Stimulated activated CD4-positive, alpha-beta T cell treated with anti-CD3 and anti-CD28 coated beads, Interleukin-1b, Interleukin-23, amount 100 ng/mL, for 1 hour (primary cell): ENCODE measurements at places on chromosomes 7 and 10.

GRCh38 chr7:66330961-66331360 is 125.8 kb downstream of the TPST1 start:
- no peak for DNase-seq

DNA sequence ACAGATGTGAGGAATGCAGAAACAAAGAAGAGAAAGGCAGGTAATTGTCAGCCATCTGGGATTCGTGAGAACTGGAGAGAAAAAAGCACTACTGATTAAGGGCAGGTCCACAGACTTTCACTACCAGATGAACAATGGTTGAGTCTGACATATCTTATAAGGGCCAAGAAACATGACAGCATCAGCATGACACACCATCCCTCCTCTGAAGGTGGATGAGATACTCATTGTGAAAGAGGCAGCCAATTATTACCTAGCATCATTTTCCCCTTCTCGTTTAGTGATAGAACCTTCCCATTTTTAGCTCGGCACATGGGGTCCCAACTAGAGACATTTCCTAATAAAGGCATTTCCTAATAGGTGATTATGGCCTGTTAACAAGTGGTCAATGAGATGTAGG is 19.2 kb upstream of the MET start:
- no peak for DNase-seq

- DNase-seq: no peak
Observed at GRCh38 chr10:34275626-34276130, 539.4 kb downstream of the PARD3 start.

DNA sequence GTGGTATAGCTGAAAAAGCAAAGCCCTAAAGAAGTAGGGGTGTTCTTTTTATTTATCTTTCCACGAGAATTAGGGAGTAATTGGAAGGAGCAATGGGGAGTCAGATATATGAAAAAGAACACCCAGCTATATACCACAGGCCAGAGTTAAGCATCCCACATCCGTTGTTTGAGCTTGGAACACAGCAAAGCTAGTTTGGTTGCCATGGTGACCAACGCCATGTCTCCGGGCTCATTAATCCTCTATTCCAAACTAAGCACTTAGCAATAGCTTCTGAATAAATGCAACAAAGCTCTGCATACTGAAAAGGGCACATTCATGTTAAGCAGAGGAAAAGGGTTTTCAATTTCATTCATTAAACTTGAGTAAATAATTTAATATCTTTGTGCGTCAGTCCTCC is 23.5 kb downstream of the ASB4 start:
- DNase-seq: no peak

GRCh38 chr10:1362589-1363445 is 306.6 kb downstream of the WDR37 start:
- DNase-seq: no peak

DNA sequence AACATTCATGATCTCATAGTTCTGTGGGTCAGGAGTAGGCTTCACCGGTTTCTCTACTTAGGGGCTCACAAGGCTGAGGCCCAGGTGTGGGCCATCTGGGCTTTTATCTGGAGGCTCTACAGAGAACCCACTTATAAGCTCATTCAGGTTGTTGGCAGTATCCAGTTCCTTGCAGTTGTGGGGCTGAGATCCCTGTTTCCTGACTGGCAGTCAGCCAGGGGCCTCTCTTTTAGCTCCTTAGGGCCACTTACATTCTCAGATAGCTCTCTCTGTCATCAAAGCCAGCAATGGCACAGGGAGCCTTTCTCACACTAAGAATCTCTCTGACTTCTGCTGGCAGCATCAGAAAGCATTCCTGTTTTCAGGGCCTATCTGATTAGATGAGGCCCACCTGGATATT is 18.2 kb upstream of the HECTD2 start:
- DNase-seq: no peak

- no peak for DNase-seq
Observed at GRCh38 chr7:81150951-81151361, 232.1 kb upstream of the SEMA3C start.

DNA sequence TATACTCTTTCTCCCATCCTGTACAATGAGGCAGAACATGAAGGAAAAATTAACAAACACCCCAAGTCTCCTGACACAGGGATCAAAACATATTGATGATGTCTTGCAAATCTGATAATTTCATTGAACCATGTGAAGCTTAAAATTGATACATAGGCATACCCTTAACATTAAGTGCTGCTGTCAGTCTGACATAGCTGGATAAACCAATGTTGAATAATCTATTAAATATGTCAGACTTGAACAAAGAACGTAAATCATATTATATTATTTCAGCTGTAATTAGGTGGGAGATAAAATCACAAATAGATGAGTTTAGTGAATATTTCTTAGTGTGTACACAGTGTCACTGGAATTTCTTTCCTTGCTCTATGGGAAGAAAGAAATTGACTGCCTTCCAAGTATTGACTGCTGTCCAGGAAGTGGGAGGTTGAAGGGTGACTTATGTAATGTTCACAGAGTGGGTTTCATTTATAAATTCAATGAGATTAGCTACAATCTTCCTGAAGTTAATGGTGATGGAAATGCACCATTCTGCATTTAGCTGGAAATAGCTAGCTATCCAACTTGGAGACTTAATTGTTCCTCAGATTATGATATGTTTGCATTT is 170.8 kb downstream of the AUTS2 start:
- DNase-seq: no peak

DNA sequence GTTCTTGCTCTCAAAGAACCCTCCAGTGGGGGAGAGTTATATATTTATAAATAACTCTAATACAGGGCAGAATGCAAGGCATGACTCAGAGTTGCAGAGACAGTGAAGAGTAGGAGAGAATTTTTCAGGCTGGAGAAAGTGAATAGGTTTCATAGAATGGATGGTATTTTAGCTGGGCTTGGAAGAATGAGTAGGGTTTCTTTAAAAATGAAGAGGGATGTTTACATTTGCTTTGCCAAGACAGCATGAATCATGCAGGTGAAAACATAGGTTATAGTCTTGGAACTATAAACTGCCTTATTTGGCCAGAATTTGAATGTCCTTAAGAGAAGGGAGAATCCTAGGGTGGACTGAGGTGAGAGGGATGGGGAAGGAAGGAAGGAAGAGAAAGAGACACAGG is 124.8 kb downstream of the CPED1 start:
- DNase-seq: no peak

DNA sequence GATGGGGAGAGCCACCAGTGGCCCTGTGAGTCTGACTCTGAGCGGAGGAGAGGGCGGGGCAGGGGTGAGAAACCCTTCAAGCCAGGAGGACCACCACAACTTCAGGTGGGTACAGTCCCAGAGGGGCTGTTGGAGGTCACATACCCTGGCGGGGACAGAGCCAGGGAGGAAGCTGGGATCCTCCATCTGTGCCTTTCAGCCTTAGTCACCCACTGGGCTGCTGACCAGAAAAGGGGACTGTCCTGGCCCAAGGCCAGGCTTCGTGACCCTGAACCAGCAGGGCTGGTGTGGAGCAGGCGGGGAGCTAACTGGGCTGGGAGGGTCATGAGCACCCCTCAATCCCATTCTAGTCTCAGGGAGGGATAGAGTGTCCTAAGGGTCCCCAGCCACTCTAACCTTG is 1.5 kb upstream of the CALHM3 start:
- no peak for DNase-seq

DNA sequence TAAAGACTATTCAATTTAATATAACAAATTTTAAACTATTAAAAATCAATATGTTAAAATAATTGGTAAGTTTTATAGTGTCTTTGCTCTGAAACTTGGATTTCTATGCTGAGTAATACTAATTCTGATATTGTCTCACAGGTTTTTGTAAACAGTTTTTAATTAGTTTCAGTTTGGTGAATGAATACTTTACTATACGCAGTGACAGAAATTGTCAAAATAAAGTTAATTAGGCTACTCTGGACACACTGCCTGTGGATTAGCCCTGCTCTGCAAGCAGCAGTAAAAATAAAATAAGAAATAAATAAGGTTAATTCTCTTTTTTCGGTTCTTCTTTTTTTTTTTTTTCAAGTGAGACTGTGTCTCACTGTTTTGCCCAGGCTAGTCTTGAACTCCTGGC is 105.3 kb downstream of the ANKRD61 start:
- no peak for DNase-seq

DNA sequence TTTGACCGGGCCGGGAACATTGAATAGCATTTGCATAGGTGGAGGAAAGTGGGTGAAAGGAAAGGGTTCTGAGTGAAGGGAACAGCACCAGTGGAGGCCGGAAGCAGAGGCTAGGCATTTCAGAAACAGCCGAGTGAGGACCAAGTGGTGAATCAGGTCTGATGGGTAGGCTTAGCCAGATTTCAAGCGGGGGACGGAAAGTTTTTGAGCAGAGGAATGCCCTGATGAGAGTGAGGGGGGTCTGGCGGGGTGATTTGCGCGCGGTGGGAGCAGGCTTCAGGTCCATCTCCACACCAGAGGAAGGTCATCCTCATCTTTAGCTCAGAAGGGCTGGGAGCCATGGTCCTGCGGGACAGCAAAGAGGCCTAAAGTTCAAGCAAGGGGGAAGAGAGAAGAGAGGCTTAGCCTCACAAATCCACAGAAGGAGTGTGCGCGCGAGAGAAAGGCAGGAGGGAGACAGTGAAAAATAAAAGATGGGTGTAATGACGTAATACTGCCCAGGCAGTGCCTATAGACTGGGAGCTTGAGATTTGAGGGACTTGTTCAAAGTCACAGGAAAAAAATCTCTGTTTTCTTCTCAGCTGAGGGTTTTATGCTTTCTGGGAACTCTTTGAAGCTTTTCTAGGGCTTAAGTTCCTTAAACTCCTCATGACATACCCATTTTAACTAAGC is 1.0 kb upstream of the DENND2A start:
- no peak for DNase-seq

DNA sequence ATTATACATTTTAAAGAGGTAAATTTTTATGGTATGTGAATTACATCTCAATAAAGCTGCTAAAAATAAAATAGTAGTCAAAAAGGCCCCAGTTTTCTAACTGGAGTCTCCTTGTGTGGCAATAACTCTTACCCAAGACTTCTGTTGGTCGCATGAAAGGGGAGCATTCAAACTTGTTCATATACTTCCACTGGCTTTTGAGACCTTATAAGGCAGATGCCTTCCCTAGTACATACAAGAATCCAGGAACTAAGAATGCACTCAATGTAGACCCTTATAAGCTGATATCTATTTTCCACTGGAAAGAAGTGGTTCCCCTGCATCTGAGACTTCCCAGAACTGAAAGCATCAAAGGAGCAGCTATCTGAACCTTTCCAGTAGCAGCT is 13.0 kb downstream of the BCAP29 start:
- no peak for DNase-seq

DNA sequence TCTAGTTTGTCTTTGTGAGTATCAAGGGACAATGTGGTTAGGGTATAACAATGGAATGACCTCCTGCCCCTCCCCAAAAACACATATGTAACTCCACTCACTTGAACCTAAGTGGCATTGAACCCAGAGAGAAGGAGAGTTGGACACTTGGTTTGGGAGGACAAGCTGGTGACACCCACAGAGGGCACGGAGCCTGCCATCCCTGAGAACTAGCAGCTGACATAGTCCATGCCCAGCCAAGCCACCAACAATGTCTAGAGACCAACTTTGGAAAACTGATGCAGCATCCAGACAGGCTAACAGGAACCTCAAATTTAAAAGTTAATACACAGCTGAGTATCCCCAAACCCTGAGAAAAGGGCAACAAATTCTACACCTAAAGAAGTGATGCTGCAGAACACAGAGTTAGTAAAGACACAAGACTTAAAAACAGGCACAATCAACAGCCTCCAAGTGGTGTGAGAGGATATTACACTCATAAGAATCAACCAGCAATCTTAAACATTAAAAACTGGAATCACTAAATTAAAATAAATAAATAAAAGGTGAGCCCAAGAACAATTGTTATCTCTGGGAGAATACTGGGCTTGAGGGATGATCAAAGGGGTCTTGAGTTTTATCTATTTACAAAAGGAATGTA is 27.2 kb downstream of the NUDCD3 start:
- no peak for DNase-seq
